Activated CD4-positive, alpha-beta T cell treated with anti-CD3 and anti-CD28 coated beads, Interleukin-10, Interleukin-2, amounts not matched to agents 100 ng/mL and 50 ng/mL, durations not matched to agents 16 hours and 8 hours (primary cell): ENCODE measurements at places on chromosomes 1 and 21.

GRCh38 chr1:3389093-3389833 is 65.2 kb upstream of the ARHGEF16 start:
- no peak for DNase-seq

DNA sequence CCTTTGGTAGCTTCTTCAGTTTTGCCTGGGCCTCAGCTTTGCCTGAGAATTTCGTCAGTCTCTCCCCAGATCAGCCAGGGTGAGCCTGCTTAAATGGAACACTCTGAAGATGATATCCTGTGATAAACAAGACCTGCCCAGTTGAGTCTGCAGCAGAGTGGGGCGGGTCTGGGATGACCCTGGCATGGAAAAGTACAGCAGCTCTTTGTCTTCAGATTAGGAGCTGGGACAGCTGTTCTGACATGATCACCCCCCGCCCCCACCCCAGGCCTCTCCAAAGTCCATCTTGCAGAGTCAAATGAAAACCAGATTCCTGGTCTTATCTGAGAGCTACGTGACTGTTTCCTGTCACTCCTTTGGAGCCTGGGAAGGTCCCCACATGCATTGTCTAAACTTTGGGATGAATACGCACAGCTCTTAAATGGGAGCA is 2.2 kb upstream of the TMEM51 start:
- no peak for DNase-seq

DNA sequence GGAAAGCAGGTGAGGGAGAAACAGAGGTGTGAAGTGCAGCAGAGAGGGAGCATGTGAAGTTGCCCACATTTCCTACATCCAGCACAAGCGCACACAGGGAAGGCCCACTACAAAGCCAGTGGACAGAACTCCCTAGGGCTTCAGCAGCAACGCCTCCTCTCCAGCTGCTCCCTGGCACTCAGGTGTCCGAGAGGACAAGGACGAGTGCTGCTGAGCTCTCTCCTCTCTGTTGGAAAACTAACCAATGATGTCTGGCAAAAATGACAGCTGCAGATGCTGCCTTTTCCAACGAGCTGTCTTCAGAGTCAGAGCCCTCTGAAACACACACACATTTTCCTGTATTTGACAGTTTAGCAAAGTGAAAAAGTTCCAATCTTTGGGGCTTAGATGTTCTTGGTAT is 86.8 kb downstream of the HSF2BP start:
- DNase-seq, result no peak

DNA sequence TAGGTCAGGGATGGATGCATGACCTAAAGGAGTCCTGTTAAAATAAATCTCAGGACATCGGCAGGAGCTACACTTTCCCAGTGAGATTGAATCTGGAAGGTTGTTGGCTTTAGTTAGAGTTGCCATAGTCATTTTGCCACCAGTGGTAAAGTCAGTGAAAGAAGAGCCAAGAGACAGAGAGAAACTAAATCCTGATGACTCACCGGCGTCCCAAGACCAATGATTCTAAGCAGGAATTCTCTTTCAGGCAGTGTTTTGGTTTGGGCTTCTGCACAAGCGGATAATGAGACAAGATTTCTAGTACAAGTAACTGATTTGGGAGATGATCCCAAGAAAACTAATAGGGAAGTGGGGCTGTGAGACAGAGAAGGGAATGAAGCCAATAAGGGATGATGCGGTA is 88.8 kb upstream of the ETS2 start:
- DNase-seq, result no peak

DNA sequence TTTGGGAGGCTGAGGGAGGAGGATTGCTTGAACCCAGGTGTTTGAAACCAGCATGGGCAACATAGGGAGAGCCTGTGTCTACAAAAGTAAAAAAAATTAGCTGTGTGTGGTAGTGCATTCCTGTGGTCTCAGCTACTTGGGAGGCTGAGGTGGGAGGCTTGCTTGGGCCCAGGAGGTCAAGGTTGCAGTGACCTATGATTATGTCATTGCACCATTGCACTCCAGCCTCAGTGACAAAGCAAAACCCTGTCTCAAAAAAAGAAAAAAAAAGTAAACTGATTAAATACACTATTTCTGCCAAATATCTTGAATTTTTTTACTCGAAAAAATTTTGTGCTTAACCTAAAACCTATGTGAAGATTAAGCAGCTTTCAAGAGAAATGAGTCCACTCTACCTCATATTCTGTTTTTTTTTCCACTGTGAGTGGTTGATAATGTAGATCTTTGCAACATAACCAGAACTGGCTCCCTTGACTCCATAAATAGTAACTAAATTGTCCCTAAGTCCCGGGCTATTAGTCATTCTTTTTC is 19.4 kb upstream of the ZNF281 start:
- DNase-seq, result no peak

DNA sequence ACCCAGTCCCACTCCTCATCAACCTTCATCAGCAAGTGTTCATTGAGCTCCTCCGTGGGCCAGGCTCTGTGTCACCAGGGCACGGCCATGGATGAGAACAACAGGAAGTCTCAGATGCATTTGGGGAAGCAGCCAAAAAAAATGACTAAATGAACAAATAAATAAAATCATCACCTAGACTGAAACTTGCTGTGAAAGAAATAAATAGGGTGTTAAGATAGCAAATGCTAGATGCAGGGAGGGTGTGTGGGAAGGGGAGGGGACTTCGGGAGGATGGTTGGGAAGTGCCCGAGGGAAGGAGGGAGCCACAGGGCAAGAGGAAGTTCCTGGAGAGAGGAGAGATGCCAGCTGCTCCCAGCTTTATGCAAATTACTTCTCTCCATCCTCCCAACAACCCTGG is 696.7 kb downstream of the PTPRU start:
- no peak for DNase-seq

DNA sequence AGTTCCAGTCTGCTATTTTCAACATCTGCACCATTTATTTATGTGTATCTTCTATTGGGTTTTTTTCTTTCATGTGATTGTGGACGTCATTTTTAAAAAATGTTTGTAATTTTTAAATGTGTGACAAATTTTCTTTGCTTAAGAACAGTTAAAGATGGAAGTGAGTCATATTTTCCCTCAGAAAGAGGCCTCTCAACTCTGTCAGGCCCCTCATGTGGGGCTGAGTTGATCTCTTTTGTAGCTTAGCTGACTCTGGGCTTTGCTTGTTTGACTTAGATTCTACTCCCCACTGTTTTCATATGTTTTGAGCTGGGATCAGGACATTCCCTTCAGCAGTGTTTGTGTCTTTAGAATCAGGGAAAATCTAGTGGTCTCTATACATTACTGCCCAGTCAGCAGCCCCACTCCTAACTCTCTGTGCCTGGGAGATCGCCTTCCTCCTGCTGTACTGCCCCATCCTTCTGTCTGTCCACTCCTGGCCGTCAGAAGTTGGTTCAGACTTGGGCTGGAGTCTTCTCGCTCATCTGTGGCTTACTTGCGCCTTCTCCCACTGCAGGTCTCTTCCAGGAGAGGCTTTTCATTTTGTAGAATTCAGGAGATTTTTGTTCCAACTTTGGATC is 137.4 kb downstream of the DYRK1A start:
- peak; percentile 43 for DNase-seq

DNA sequence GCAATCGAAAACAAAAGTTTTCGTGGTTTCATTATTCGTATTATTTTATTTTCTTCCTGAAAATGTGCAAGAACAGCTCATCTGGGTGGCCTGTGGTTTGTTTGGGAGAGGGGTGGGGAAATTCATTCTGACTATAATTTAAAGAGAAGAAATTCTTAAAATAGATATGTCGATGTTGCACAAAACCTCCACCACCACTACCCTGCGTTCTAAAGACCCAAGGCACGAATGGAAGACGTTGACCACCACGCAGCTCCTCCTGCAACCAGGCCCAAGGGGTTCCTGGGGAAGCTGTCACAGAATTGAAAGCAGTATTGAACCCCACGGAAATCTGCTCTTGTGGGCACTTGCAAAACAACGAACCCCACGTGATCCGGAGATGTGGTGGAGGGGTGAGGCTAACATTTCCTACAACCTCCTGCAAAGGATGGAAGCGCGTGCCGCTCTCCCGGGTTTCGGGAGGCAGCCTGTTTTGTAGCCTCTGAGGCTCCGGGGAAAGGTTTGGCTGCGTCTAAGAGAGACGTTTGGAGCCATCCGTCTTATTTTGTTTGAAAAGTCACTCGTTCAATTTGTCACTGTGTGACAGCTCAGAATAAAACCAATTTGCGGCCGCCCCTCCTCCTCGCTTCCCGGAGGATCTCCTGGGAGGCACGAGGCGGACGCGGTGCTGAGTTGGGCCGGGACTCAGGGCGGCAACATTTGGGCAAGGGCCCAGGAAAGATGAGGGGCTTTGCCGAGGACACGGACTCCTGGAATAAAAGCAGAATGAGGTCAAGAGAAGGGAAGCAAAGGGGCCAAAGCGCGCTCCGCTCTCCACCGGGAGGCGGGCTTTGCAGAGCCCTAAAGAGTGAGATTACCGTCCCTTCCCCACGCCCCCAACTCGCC is 810 bp upstream of the HLX start:
- DNase-seq, result peak; percentile 50

- no peak for DNase-seq
These were observed 38.7 kb downstream of the TRIM62 start for GRCh38 chr1:33143176-33143575.

GRCh38 chr1:226489718-226490425 is 58.7 kb upstream of the STUM start:
- peak; percentile 9 for DNase-seq

DNA sequence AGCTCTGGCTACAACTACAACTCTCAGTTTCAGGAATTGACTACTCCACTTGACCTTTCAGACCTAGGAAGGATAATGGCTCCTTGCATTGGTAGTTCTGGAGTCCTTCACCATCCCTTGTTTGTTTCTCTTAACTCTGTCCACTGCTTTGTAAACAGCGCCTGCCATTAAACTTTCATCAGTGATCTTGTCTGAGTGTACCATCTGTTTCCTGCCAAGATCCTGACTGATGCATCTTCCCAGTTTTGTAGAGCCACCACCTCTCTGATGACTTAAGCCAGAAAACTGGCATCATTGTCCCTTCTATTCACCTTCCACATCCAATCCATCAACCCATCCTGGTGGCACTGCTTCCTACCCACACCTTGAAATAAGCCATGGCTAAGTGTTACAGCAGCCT is 15.2 kb downstream of the MAP10 start:
- DNase-seq, result no peak

DNA sequence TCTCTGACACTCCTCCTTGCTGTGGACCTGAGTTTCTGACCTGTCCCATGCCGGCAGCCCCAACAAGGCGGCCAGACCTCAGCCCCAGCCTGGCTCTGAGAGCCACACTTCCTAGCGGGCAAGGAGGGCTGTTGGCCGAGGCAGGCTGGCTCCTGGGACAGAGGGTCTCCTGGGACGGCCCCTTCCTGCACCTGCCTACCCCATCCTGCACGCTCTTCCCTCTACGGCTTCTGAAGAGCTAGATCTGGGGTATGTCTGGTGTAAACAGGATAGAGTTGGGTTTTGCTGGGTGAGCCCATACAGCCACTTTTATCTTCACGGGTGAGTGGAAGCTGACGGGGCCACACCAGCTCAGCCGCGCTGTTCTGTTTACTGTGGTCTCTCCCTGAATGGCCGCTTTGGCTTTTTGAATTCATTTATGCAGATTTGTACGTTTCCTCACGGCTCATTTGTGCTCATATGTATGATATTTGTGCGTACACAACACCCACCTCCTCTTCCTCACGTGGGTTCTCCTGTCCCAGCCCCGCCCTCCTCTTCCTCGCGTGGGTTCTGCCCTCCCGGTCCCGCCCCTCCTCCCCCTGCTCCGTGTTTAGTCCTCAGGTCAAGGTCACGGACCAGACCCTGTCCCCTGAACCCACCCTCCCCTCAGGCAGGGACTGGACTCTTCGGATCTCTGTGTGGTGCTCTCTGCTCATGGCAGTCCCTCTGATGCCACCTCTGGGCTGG is 34.7 kb upstream of the POFUT2 start:
- DNase-seq, result no peak

DNA sequence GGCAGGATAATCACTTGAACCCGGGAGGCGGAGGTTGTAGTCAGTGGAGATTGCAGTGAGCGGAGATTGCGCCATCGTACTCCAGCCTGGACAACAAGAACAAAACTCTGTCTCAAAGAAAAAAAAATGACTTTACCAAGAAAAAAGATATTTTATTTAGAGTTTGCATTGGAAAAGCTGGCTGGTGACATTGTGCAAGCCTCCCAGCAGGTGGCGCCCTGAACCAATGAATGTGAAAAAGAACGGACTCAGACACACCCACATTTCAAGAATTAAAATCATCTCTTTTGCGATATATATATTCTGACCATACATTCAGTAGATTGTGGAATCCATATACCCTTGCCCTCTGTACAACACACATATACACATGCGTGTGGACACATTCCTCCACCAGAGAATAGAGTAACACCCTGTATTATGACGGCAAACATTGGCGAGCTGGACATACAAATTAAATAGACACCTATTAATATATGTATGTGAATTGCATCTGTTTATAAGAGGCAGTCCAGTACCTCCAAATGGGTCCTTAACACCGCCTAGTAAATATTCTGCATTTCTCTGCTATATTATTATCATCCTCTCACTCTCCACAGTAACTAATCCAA is 39.0 kb upstream of the CADM3 start:
- peak; percentile 74 for DNase-seq

DNA sequence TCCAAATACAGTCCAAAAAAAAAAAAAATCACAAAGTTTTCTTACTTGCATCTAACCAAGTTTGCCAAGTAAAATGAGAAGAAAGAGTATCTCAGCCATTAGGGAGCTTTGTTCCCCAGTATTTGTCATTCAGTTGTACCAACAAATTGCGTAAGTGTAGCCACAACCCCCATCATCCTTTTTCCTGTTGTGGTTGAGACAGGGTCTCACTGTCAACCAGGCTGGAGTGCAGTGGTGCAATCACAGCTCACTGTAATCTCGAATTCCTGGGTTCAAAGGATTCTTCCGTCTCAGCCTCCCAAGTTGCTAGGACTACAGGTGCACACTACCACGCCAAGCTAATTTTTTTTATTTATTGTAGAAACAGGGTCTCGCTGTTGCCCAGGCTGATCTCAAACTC is 9.5 kb downstream of the STX6 start:
- peak; percentile 52 for DNase-seq

- DNase-seq, result no peak
These were observed 5.9 kb downstream of the SSBP3 start for GRCh38 chr1:54400329-54400728.

GRCh38 chr1:40034869-40035268 is 5.7 kb upstream of the CAP1 start:
- no peak for DNase-seq

DNA sequence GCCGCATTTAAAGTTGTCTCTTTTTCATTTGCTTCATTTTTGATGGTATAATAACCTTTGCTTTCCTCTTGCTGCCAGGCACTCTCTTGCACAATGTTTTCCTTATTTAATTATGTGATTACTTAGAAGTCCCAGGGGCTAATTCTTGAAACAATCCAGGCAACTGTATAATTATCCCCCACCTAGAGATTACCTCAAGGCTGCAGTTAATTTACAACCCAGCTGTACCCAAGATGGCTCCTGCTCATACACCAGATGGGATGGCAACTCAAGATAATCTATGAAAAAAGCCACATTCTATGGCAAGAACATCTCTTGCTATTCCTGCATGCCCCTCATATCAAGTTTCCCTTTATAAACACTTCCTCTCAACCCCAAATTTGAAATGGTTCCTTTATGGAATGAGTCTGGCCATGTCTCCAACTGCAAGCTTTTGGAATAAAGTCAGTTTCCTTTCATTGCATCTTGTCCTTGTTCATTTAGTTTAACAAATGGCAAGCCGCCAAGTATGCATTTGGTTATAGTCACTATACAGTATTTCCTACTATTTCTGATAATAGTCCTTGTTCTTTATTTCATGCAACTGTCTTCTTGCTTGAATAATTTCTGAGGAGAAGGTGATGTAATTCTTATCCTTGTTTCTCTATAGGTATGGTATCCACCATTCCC is 1042.6 kb downstream of the PLA2G4A start:
- no peak for DNase-seq

- DNase-seq, result no peak
These were observed 271.7 kb upstream of the SNX7 start for GRCh38 chr1:98389809-98390208.

- no peak for DNase-seq
These were observed 16.1 kb downstream of the TRIM67 start for GRCh38 chr1:231177936-231178335.
